ENCODE measurements at places on chromosomes 2 and 18. TPM values are rescaled to one million over a fixed set of nuclear protein-coding genes. Genes with fewer than 3 reads are reported as not detected.
A peak's percentile ranks its signal among the peaks of the same experiment; 100 is the strongest.

Gene NRP2
- total RNA-seq: 14.9 TPM

GRCh38 chr2:227504700-227505099 lies 32.7 kb downstream of the AGFG1 start:
- peak; percentile 58 for DNase-seq

DNA sequence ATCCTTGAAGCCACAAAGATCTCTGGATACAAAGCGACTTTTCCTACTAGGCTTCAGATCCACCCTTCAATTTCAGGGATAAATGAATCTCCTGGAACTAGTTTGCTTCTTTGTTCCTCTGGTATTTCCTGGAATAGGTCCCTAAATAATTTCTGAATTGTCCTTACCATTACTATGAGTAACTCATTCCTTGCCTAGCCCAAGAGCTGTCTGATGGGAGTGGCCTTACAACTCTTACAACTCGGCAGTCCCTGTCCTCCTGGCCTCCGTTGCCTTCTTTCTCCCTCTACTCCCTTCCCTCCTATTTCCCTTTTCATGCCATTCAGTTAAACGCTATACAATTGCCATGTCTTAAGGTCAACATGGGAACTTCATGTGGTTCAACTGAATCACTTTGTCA lies 98.2 kb upstream of the FHL2 start:
- DNase-seq: no peak

DNA sequence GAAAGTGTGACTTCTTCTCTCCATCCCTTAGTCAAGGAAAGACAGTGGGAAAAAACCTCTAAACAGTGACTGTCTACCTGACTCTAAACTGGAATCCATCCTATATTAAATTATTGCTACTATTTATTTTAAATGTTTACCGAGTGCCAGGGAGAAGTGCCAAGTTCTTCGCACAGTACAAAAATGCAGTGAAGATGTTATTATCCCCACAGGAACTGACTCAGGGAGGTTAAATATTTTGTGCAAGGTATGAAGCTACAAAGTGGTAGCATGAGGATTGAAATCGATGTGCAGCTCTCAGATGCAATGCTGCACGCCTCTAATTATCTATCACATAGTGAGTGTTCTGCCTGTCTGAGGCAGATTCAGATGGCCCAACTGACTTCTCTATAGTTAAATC lies 91.1 kb downstream of the MEP1B start:
- no peak for DNase-seq

DNA sequence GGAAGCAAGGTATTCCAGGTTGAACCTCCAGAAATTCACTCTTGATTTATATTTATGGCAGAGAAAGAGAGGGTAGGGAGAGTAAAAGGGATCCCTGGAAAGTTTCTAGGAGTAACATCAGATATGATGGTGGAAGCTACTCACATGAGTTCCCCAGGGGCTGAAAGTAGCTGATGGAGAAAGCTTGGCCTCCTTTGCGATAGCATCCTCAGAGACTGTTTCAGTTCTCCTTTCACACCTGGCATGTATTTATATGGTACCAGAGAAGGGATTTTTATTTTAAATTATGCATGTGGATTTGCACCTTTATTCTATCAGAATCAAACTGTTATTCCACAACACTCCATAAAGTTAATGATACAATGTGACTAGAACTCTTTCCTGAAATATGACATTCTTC lies 126.3 kb upstream of the OSR1 start:
- DNase-seq: no peak

DNA sequence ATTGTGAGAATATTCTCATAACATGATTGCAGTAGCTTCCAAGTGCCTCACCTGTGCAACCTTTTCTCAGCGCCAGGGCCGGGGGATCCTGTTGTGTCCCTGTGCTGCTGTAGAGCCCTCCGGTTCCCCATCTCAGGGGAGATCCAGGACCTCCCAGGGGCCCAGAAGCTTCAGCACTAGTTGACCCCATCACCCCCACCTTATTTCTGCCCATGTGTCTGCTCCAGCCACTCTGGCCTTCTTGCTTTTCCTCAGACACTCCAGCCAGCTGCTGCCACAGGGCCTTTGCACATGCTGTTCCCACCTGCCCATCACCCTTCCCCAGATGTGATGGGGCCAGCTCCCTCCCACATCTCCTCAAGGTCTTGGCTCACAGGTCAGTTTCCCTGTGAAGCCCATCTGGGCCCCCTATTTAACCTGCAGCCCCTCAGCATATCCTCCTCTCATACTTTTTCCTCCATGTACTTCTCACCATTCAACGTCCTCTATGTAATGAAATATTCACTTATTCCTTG lies 226.5 kb downstream of the SEPTIN10 start:
- DNase-seq: no peak
